ENCODE measurements at places on chromosomes 6 and 20.
A peak's percentile ranks its signal among the peaks of the same experiment; 100 is the strongest.

GRCh38 chr6:1627827-1628560 lies 18.3 kb downstream of the FOXC1 start:
- no peak for DNase-seq

DNA sequence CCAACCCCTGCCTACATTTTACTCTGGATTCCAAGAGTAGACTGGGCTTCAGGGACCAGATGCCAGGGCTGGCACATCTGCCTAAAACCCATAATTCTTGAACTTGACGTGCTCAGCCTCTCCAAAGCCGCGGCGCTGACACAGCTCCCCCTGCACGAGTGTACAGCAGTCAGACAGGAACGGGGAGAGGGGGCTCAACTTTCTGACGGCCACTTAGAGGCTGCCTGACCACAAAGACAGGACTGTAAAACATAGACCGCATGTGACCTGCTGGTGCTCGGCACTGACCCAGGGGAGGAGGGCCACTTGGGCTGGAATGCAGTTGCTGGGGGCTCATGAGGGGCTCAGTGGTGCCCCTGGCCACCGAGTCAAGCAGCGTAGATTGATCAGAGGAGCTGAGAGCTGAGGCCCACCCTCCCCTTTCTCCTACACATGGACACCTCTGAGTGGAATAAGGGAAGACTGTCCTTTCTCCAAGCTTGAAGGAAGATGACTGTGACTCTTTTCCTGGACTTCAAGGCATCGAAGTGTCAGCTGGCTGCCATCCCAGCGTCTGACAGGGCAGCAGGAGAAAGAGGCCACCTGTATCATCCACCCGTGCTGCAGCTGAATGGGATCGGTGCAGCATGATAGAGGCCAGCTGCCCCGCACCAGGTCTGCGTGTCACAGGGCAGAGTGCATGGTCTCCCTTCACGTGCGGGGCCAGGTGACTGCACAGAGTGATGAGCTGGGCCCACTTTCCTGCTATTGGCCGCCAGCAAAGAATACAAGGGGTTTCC lies 171.3 kb upstream of the AGPAT4 start:
- DNase-seq = no peak

DNA sequence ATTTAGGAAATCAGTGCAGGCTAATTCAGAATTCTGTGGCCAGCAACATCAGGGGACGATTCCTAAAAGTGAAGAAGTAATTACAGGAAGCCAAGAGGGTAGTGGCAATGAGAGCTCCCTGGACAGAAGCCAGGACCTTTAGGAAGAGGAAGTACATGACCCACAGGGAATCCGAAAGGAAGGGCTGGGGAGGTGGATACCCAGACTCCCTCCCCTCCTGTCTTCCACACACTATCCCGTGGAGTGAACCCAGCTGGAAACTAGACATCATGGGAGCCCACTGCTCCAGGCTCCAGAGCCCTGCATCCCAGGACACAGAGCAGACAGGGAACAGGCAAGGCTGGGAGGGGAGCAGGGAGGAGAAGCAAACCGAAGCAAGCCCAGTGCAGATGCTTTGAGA lies 83.0 kb downstream of the SNX5 start:
- no peak for DNase-seq

- peak; percentile 90 for DNase-seq
Measured at GRCh38 chr6:32970413-32971241, 2.2 kb downstream of the BRD2 start.

DNA sequence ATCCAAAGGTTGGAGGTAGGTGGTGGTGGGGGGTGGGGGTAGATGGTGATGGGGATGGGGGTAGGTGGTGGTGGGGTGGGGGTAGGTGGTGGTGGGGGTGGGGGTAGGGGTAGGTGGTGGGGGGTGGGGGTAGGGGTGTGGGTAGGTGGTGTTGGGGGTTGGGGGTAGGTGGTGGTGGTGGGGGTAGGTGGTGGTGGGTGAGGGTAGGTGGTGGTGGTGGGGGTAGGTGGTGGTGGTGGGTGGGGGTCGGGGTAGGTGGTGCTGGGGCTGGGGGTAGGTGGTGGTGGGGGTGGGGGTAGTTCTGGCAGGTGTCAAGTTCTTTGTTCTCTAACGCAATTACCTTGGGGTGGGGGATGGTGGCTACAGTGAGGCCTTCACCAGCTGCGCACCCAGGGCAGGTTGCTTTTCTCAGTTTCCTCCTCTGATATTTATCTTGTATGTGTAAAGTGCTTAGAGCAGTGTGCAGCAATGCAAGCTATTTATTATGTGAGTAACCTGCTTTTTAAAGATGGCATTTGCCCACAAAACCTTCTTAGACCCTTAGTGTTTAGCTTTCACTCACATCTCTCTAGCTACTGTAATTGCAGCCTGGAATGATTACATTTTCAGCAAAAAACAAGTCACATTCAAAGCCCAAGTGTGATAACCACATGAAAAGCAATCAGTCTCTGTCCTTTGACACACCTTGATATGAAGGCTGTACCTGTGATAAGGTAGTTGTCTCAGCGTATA lies 8.2 kb upstream of the CCDC167 start:
- no peak for DNase-seq

DNA sequence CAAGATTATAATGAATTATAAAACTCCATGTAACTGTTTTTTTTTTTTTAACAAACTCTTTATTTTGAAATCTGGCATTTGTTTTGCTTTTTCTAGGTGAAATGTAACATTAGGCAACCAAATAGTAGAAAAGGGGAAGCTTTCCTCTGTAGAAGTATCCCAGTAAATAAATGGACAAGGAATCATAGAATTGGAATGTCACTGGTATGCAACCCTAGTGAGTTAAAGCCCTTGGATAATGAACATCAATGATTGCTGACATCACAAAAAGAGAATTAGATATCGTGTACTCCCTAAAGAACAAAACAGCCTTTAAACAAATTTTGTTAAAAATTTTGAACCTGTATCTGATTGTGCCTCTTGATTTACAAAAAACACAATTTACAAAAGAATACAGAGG lies 93.9 kb upstream of the OGFRL1 start:
- DNase-seq = peak; percentile 39

DNA sequence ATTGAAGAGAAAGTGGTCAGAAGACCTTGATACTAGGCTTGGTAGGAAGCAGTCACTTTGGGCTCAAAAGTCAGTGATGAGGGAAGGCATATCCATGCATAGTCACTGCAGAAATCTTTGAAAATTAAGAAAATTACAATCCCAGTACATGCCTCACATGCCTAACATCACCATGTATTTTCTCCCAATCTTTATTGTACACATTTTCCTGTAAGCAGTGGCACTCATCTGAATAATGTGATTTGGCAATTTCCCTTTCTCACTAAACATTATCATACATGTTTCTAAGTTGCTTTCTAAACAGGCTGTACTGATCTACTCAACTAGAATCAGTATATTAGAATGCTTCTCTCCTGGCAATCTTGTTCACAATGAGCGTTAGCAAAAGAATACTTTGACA lies 280.7 kb upstream of the SUPT3H start:
- no peak for DNase-seq

- no peak for DNase-seq
Measured at GRCh38 chr6:56299916-56300315, 52.5 kb upstream of the COL21A1 start.

DNA sequence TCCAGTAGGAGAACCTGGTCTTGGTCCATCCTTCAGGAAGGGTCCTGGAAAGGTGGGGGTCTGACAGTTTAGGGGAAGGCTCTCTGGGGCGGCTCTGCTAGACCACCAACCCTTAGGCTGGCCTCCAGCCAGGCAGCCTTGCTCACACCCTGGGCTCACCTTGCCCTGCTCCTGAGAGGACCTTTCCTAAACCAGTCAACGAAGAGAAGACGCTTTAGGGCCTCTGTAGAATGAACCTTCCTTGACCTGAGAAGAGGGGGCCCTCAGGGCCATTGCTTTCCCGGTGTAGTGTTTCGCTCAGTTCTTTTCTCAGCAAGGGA lies 1.1 kb downstream of the CDC25B start:
- DNase-seq = no peak

- peak; percentile 20 for DNase-seq
Measured at GRCh38 chr6:41683523-41684310, 45.4 kb downstream of the MDFI start.

DNA sequence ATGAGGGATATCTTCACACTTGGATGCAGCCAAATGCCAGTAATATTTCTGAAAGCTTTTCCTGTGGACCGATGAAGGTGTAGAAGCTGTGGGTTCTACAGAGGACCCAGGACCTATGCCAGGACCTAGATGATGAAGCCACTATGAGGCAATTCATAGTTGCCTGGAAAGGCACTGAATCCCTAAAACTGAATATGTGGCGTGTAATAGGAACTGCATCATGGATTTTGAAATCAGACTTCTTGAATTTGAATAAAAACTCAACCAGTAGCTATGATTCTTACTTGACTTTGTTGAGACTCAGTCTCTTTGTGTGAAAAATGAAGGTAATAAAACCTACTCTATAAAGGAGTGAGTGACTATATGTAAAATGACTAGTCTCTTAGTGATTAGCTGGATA lies 89.9 kb upstream of the SGK1 start:
- no peak for DNase-seq

DNA sequence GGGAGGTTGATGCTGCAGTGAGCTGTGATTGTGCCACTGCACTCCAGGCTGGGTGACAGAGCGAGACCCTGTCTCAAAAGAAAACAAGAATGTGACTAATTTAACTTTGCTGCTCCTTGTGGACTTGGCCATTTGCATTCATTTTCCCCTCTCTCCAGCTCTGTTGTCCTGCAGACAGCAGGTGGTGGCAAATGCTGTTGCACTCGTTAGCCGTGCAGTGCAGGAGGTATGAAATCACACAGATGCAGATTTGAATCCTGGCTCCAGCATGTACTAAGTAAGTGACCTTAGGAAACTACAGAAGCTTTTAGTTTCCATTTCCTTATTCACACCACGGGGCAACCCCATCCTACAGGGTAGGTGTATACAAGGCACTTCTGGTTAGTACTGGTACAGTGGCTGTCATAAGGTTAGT lies 9.6 kb upstream of the BEND3 start:
- DNase-seq = no peak

- no peak for DNase-seq
Measured at GRCh38 chr6:107668743-107669474, 155.2 kb downstream of the SCML4 start.

DNA sequence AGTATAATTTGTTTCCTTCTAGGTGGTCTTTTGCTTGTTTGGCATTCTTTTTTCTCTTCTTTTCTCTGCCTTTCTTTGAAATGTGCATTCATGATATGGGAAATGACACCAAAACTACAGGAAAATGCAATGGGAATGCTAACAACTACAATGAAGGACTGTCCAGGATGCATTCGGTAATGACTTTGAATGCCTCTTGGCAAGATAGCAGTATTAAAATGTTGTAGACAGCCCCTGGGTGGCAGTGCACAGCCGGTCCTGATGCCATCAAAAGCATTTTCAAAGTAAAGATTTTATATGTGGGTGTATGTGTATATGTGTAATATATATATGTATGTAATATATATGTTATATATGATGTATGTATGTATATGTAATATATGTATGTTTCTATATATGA lies 218.8 kb upstream of the MMS22L start:
- no peak for DNase-seq

GRCh38 chr6:90578894-90579549 lies 7.8 kb downstream of the MAP3K7 start:
- DNase-seq = no peak

DNA sequence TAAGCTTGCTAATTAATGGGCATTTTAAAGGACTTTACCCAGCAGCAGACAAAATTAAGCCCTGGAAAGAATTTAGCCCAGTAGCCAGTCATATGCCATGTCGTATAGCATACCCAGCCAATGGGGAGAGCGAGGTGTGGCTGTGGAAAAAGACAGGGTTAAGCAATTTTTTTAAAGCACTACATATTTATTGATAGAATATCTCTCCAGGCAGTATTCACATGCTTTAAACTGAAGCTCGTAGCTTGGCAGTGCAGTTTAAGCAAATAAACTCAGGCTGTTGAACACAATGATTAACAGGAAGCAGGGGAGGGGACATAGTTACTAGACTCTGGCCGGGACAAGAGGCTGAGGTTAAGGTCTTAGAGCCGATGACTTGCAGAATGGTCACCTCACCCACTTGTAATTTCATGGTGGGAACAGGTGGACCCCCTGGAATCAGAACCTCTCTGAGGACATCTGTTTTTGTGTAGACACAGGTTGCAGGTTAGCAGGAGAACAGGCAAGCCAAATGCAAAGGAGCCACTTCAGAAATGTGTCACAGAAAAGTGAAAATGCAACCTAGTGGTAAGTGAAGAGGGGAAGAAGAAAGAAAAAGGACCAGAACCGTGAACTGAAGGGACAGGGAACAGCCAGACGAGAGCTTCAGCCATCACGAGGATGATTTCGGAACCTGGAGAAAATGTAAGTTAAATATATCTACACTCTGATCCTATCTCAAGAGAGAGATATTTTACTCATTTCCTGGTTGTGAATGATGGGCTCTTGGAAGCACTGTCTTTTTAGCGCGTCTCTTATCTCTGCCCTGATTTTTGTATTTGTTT lies 7.2 kb downstream of the GCNT2 start:
- no peak for DNase-seq

GRCh38 chr20:61123751-61124368 lies 128.2 kb upstream of the CDH4 start:
- DNase-seq = no peak

DNA sequence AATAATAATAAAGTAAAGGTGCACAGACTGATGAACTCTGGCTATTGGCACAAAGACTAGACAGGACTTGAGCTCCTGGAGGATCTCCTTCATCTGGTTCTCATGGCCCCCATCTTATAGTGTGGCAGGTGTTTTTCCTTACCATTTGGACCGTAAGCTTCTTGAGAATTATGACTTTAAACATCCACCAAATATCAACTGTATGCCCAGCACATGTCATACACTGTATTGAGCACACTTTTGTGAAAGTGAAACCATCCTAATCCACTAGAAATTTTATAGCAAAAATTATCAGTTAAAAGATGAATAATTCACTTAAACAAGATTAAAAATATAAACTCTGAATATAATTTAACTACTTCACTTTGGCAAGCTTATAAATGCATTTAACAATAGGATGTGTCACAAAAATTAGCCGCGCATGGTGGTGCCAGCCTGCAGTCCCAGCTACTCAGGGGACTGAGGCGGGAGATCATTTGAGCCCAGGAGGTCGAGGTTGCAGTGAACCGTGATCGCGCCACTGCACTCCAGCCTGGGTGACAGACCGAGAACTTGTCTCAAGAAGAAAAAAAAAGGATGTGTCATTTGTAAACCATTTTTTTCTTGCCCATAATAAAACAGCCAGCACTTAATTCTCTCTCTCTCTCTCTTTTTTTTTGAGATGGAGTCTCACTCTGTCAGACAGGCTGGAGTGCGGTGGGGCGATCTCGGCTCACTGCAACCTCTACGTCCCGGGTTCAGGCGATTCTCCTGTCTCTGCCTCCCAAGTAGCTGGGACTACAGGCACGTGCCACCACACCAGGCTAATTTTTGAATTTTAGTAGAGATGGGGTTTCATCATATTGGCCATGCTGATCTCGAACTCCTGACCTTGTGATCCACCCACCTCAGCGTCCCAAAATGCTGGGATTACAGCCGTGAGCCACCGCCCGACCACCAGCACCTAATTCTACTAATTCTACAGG lies 9.1 kb downstream of the HIVEP2 start:
- DNase-seq = no peak

DNA sequence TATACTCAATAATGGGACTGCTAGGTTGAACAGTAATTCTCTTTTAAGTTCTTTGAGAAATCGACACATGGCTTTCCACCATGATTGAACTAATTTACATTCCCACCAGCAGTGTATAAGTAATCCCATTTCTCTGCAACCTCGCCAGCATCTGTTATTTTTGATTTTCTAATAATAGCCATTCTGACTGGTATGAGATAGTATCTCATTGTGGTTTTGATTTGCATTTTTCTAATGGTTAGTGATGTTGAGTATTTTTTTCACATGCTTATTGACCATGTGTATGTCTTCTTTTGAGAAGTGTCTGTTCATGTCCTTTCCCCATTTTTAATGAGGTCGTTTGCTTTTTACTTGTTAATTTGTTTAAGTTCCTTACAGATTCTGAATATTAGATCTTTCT lies 66.5 kb downstream of the STK4 start:
- DNase-seq = no peak

Measured in AG09319 (cell line).